ENCODE measurements at places on chromosomes 6 and 20.

DNA sequence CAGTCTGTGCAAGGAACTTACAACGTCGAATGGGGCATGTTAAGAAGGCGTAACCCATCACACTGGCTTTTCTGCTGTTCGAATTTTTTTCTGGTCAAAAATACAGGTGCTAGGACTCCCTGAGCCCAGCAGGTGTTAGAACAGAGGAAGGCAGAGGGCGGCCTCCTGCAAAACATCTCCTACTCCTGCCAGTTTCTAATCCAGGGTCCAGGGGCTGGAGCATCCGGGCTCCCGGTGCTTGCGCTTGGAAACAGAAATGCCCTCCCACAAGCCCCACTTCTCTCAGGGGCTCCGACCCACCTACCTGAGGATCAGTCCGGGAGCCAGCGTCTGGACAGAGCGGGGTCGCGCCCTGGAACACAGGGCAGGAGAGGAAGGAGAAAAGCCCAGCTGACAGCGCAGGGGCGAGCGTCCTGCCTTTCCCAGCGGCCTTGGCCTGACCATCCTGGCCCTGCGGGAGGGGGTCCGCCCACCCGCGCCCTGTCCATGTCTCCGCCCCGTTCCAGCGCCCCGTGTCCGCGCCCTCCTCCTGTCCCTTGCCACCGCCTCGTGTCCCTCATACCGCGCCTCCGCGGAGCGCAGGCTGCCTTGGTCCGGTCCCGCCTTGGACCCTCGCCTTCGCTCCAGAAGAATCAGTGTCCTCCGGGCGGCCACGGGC lies 14.8 kb upstream of the LPA start:
- no peak for ATAC-seq

- no peak for ATAC-seq
Measured at GRCh38 chr20:24007073-24007595, 18.6 kb upstream of the GGTLC1 start.

- no peak for ATAC-seq
Measured at GRCh38 chr6:156654919-156655918, 122.0 kb upstream of the ARID1B start.

GRCh38 chr6:9933677-9934076 lies 481.2 kb downstream of the TFAP2A start:
- ATAC-seq, result no peak

DNA sequence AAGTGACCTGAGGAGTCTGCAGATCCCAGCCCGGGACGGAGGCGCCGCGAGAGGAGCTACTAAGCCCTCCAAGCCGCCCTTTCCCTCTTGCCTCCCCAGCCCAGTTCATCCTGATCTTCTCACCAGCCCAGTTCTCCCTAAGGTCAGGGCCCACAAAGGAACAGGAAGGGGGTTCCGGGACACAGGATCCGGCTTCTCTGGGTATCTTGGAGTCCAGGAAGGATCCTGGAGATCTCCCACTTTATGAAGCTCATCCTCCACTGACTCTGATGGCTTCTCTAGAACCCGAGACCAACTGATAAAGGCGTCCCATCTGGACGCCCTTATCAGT lies 36.9 kb upstream of the HLA-C start:
- no peak for ATAC-seq

- no peak for ATAC-seq
Measured at GRCh38 chr6:3506200-3506599, 49.4 kb upstream of the SLC22A23 start.

Data from activated CD4-positive, CD25-positive, alpha-beta regulatory T cell treated with anti-CD3 and anti-CD28 coated beads, Interleukin-2, amount 50 U/mL, for 24 hours (primary cell).